ENCODE measurements at places on chromosomes 16 and 17.

DNA sequence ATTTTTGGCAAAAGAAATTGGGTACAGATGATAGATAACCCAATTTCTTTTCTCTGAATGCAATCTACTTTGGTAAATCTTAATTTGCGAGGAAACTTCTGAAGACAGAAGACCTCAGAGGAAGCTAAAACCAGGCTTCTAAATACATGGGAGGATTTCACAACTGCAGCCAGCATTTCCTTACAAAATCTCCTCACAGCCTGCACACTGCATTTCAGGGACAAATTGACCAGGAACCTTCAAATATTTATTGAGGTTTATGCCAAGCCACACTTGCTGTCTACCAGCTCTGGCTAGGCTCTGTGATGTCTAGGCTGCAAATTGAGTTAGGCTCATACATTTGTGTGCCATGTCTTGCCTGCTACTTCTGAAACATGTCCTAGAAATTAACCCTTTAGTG lies 167.3 kb upstream of the CDH5 start:
- no peak for DNase-seq

DNA sequence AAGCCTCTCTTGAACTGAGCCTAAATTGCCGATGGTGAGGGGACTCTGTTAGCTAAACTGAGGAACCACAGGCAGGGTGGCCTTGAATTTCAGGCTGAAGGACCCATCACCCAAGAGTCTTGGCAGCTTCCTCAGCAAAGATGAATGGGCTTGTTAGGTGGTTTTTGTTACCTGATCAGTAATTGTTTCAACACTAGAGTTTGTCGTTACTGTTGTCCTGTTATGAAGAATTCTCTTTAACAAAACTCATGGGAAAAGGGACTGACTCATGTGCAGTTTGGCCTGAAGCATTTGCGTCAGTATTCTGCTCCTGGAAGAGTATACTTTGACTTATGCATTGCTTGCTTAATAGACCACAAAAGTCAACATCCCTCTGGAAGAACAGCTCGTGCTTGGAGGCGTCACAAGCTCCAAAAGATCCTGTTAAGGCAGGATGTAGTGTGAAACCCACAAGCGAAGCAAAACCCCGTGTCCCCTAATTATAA lies 206.0 kb downstream of the IRX3 start:
- no peak for DNase-seq

DNA sequence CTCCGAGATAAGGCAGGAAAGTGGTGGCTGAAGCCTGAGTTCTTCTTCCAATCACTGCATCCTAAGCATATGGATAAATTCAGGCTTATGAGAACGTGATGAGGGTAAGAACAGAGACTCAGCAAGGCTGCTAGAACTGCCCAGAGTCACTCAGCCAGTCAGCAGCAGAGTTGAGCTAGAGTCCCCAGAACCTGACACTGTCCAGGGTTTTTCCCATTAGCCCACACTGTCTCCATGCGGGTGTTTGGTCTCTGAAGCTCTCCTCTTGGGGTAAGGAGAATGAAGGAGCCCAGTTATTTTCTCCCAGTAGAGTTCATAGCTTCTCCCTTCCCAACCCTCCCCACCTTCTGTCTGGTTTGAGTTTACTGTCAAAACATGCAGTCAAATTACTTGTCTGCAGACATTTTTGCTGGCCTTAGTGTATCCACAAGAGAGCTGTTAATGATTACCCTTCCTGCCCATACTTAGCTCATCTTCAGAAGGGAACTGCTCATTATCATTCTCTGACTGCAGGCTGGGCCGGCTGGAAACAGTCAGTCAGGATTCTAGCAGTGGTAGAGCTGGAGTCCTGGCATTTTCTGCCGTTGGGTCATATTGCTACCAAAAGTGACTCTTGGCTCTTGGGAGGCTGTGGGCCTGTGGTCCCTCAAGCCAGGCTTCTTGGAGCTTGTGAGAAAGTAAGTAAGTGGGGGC lies 460.0 kb downstream of the HS3ST3B1 start:
- DNase-seq, result no peak

DNA sequence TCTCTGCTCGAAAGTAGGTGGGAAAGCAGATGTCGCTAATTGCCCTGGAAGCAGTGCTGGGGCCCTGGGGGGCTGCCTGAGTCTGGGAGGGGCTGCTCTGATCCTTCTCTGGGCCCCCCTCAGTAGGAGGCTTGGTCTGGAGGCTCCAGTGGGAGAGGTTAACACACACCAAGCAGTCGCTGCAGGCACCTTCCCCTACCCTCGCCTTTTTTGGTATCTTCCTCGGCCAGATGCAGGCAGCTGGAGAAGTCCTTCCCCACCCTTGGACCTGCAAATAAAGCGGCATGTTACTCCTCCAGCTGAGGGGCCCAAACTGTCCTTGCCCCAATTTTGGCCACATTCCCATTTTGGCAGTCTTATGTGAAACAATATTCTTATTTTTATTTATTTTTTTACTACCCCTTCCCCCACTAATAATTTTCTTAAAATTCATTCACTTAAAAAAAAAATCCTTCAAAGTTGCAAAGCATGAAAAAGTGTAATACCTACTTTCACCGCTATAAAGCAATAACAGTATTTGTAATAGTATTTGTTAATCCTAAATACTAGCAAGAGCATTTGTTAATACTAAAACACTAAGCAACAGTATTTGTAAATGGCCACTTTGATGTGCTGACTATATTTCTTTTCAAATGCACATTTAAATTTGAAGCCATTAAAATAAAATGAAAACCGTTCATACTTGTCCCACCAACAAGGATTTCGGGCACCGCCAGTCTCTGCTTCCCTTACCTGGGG lies 15.0 kb downstream of the C16orf46 start:
- DNase-seq, result no peak

GRCh38 chr16:58507195-58507962 lies 7.4 kb downstream of the NDRG4 start:
- no peak for DNase-seq

DNA sequence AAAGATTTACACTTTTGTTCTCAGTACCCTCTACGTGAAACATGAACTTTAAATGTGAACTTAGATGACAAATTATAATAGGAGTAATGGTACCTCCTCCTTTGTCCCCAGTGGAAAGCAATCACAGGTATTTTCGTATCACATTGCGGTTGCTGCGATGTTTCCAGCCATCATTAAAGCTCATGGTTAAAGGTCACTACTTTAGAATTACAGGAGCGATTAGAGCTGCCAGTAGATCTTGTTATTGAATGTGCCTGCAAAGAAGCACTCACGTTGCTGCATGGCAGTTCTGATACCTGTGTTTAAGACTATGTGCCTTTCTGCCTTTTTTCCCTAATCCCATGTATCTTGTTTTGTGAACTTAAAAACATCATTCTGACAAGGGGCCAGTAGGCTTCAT lies 301.0 kb downstream of the CPPED1 start:
- no peak for DNase-seq

GRCh38 chr17:8122924-8123694 lies 797 bp downstream of the HES7 start:
- no peak for DNase-seq

DNA sequence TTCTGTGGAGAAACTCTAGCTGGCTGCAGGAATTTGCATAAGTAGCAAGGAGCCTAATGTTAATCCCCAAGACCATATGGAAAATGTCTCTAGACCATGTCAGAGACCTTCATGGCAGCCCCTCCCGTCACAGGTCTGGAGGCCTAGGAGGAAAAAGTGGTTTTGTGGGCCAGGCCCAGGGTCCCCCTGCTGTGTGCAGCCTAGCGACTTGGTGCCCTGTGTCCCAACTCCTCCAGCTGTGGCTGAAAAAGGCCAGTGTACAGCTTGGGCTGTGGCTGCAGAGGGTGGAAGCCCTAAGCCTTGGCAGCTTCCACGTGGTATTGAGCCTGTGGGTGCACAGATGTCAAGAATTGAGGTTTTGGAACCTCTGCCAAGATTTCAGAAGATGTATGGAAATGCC lies 306.9 kb upstream of the CA10 start:
- DNase-seq, result no peak

DNA sequence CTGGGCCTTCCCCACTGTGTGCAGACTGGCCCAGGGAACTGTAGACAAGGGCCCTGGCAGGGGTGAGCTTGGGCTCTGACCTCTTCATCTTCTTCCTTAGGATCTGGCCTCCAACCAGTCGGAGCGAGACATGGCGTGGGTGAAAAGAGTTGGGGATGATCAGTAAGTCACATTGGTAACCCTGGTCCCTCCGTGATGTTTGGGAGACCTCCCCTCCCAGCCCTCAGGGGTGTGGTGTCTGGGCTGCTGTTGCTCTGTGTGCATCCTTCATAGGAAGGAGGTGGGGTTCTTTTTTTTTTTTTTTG lies 5.5 kb downstream of the TBKBP1 start:
- DNase-seq, result no peak

GRCh38 chr16:47848421-47849109 lies 307.2 kb downstream of the ABCC12 start:
- DNase-seq, result no peak

GRCh38 chr16:48950184-48950583 lies 331.5 kb downstream of the CBLN1 start:
- no peak for DNase-seq

Data from stimulated activated CD4-positive, alpha-beta T cell treated with anti-CD3 and anti-CD28 coated beads, TNF-alpha, amount 100 ng/mL, for 24 hours (primary cell).